ENCODE measurements at places on chromosomes 5 and 9.
A peak's percentile ranks its signal among the peaks of the same experiment; 100 is the strongest.

DNA sequence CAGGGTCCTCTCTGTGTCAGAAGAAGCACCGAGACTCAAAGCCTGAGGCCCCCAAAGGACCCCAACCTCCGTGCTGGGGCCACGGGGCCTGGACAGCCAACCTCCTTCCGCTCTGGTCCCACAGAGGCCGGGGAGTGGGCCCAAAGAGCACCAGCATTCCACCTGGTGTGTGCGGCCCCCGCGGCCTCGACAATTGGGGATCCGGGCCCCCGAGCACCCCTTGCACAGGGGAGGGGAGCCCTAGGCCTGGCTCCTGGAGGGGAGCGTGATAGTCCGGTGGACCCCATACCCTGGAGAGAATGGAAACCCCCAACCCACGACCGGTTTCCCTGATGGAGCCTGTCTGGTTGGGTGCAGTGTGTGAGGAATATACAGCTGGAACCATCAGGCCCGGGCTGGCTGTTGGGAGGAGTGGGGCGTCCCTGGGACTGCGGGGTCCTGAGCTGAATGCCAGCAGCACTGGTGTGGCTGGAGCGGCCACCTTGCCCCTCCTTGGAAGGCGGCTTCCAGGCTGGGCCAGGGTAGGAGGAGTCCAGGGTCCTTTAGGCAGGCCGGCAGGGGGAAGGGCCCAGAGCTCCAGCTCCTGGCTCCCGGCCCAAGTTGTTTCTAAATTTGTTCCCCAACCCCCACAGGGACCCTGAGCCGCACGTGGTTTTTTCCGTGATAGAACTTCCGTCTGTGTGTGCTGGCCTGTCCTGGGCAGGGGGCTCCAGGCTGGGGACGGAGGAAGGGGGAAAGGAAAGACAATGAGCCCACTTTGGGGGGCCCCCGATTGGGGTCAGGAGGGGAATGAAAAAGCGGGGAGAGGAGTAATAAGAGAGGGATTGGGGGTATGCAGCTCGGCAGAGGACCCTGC lies 825 bp upstream of the TOR4A start:
- no peak for DNase-seq

DNA sequence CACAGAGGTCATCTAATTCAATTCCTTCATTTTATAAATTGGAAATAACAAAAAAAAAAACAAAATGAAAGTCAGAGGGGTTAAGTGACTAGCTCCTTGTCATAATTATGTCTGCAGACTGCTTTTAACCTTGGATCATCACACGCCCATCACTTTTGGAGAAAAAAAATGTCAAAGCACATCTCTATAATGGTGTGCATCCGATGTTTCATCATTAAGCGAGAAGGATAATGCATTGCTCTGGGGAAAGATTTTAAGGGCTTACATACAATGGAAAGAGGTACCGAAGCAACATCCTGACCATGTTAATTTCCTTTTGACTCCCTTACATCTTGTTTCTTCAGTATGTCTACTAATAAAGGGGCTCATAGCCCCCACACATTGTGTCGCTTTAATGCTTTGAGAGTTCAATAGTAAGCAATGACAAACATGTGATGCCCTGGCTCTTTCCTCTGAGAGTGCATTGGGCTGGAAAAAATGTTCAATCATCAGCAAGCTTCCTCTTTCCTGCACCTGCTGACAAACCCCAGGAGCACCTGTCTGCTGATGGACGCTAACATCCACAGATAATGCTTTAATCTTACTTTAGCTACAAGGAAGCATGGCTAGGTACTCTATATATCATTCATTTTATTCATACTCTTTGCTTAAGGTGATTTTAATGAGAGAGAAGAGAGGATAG lies 242.2 kb downstream of the SMARCA2 start:
- peak; percentile 23 for DNase-seq

DNA sequence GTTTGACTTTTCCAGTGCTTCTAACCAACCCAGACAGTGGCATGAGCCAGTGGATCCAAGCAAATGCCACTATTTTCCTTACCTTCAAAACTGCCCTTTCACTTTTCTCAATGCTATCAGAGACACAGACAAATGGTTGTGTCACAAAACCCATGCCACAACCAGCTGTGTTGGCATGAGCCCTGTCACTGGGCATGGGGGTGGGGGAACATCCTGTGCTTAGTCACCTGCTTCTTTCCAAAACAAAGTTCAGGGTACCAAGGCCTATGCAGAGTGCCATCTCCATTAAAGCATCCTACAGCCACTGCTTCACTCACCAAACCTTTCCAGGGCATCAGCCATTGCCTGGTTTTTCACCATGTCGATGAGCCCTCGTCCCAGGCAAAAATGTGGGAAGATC lies 30.1 kb downstream of the NIPSNAP3B start:
- no peak for DNase-seq

- no peak for DNase-seq
These were observed 69.7 kb downstream of the PHF2 start for GRCh38 chr9:93645921-93646639.

DNA sequence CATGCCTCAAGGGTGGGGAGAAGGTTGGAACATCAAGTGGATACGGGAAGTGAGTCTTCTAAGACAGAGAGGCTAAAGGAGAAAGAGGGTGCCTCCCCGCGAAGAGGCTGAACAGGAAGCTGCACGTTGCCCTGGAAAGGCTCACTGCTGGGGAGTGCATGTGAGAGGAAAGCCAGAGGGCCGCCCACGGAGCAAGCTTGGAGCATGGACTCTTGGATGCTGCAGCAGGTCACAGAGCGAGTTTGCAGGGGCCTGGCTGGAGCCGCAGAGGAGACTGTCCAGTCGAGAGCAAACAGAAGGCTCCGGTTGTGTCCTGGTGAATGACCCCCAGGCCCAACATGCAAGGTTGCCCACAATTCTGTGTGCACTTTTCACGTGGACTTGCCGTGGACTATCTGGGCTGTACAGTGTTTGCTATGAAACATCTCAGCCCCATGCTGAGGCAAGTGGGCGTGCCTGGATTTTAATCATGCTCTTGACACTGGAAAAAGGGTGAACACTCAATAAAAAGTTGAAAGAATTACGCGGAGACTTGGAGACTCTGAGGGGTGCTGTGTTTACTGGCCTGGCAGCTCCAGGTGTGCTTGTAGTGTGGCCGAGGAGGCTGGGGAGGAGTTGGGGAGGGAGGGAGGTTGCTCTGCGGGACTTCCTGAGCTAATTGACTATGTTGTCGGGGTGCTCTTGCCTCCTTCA lies 54.5 kb upstream of the GARNL3 start:
- DNase-seq: no peak

DNA sequence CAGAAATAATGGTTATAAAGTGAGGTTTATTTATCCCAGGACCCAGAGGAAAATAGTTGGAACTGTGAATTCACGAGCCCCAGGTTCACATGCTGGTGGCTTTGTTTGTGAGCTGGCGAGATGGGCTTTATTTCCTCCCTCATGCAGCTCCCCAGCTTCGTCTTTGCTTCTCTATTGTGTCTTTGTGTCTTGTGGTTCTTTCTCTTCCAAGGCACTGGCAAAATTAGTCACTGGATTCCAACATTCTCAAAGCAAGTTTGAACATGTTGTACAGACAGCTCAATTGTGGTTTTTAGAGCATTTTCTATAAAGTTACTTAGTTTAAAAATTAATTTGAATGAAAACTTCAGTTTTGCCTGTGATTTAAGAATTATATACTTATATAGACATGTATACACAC lies 7.2 kb downstream of the NDUFS6 start:
- DNase-seq: no peak

GRCh38 chr5:174223355-174223754 lies 177.8 kb downstream of the NSG2 start:
- DNase-seq: no peak

DNA sequence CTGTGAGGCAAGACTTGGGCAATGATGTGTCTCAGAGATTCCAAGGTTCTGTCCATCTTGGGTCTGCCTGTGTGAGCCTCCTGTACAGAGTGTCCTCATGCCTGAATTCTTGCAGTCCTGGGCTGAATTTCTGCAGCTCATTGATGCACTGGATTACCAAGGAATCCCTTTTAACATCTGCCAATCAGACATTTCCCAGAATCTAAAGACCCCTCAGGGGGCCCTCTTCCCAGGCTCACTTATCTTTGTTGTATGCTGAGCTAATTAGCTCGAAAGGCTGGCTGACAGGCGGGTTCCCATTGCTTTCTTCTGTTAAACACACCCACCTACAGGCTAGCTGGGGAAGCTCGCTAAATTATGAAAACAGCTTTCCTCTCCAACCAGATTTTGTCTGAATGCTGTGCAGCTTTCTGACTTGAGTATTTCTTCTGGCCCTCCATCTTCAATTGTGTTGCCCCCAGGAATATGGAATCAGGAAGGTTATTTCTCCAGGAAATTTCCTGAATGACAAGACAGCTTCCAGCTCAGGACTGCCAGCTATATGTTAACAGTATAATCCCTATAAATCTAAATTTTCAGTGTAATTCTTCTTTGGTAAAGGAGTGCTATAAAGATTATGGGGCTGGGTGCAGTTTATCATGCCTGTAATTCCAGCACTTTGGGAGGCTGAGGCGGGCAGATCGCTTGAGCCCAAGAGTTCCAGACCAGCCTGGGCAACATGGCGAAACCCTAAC lies at the start of gene LIX1:
TSS of gene LIX1 (minus strand) at position 91 of the 734 bp plus-strand sequence. CDS start at position 56, 35 bp downstream.
- no peak for DNase-seq

Data from NCI-H187 (cell line).